Chondrocyte (in vitro differentiated cells): ENCODE measurements at places on chromosomes 7 and 10.

GRCh38 chr10:129207297-129207696, 259.7 kb upstream of the MGMT start:
- DNase-seq = no peak

GRCh38 chr10:94308866-94309265, 53.9 kb downstream of the NOC3L start:
- no peak for DNase-seq

DNA sequence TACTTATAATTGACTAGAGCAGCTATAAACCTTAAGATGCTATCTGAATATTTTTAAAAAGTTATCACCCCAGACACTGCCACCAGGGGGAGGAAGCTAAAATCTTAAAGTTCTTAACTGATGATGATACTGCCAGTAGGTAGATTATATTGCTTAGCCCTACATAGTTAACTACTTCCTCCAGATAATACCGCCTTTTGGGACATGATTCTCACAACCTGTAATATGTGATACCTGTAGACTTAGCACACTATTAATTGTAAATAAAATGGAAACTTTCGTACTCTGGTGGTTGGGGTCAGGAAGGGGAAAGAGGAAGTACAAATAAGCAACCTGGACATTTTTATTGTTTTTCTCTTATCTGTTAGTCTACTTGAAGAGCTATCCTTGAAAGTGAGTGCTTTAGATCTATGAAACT, 268.9 kb downstream of the ADK start:
- DNase-seq = no peak

DNA sequence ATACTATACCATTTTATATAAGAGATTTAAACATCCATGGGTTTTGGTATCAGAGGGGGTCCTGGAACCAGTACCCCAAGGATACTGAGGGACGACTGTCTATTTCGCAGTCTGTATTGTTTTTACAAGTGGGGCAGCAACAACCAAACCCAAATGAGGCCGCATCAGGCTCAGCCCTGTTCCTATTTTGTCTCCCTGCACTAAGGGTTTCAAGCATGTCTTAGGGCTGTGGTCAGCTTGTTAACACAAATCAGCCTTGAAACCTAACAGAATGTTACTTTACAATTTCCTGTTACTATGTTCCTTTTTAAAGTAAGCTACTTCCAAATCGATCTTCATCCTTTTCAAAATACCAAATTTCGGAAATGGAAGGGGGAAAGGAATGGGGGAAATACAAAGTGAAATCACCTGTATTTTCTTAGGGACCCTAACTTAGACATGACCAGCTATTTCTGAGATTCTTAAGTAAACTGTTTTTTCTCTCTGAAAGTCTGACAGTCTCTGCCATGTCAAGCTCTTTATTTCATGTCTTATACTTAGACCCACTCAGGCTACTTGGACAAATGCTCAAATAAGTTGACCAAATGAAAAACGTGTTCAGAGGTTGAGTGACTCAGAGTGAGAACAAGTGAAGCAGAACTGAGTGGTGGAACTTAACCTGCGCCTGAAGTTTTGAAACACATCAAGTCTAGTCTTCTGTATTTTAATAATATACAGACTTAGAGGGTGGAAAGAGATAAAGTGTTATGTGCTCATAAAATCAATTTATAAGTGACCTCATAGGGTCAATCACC, 75.8 kb downstream of the C1GALT1 start:
- DNase-seq = no peak

DNA sequence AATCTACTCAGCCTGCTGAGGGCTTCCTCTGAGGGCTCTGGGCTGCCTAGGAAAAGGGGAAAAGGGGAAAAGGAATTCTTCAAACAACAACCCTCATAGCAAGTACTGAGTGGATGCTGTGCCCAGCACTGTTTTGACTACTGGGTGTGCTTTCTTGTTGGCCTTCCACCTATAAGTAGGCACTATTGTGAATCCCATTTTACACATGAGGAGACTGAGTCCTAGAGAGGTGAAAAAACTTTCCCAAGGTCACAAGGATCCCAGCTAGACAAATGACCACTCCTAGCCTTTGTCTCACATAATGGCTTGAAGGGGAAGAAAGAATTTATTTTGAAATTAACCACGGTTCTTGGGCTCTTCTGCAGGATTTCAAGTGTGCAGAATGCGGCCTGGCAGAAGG, 17.1 kb downstream of the FGF8 start:
- no peak for DNase-seq

DNA sequence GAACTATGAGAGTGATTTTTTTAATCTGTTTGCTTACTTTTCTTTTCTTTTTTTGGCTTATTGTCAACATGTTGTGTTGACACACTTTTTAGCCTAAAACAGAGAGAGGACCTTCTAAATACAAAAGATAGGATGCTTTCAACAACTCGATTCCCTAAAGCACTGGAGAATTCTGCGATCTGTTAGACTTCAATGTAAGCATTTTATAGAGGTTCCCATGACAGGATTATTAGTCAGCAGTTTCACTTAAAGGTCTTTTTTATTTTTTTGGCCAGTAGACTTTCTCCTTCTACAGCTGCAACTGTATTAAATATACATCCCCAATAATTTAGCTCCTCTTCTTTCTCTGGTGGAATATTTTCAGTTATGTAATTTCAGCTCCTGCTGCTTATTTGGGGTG, 12.7 kb upstream of the NRP1 start:
- DNase-seq = no peak

GRCh38 chr7:121385056-121385799, 10.9 kb downstream of the FAM3C start:
- no peak for DNase-seq

- no peak for DNase-seq
Observed at GRCh38 chr7:70472601-70473237, 659.2 kb upstream of the GALNT17 start.

GRCh38 chr10:19918794-19919193, 102.6 kb downstream of the PLXDC2 start:
- DNase-seq = no peak

DNA sequence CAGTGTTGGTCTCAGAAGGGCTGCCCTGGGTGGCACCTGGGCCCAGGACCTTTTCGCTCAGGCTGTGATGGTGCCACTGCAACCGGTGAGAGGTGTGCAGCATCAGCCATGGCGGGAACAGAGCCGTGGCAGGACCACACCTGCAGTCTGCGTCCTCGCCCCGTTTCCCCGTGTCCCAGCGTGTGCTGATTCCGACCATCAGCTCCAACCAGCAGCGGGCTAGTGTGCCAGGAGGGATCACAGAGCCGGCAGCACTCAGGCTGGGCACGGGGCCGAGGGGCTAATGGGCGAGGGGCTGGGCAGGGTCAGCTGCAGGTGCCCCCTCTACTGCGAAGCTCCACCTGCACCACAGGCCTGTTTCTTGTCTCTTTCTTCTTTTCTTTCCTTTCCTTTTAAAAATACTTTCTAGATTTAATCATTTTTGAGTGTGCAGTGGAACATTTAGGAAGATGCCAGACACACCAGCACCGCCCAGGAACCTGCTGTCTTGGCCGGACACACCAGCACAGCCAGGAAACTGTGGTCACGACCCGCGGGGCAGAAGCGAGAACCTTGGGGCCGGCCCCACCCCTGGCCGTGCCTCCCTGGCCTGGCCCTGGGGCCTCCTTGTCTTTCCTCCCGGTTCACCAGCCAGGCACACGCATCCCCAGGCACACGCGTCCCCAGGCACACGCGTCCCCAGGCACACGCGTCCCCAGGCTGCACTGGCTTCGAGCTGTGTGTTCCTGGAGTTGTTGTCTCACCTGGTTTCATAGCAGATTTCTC, 34.6 kb downstream of the ADGRA1 start:
- peak; percentile 70 for DNase-seq

- DNase-seq = no peak
Observed at GRCh38 chr10:111297351-111297848, 220.6 kb downstream of the ADRA2A start.

GRCh38 chr7:28086198-28086597, 94.4 kb downstream of the JAZF1 start:
- no peak for DNase-seq

DNA sequence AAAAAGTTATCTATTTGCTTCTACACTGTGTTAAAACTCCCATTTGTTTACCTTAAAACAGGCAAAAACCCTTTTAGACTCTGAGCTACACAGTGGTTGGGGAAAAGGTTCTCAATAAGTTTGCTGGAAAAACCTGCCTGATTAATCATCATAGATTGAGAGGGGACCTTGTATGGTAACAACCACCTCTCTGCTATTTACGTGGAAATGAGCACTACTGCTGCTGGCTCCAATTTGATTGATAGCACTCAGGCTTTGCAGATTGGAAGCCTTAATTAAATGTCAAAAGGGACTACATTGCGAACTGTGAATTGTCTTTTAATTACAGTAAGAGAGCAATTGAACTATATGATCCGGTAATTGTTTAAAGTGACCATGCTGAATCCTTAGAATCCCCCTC, 119.0 kb upstream of the IMMP2L start:
- no peak for DNase-seq

DNA sequence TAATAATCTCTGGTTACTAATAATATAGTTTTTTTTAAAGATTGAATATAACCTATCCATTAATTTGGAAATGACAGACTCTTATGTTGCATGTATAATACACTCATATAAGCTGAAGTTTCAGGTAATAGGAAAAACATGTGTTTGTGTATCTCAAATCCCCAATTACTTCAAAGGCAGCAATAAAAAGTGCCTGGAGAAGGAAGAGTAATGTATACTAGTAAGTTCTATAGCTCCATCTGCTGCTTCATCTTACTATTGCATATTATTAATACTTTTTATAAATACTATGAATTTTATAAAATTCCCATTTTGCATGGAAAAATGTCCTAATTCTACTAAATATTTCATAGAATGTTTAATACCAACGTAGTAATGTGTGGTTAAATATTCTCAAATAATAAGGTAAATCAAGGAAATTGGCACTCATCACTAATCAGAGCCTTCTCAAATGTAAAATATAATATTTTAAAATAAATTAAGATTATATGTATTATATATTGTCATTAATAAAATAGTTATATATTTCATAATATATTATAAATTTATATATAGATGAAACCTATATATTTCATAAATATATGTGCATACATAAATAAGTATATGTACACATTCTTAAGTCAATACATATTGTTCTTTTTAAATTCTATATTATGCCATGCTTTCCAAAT, 311.9 kb downstream of the HGF start:
- no peak for DNase-seq

DNA sequence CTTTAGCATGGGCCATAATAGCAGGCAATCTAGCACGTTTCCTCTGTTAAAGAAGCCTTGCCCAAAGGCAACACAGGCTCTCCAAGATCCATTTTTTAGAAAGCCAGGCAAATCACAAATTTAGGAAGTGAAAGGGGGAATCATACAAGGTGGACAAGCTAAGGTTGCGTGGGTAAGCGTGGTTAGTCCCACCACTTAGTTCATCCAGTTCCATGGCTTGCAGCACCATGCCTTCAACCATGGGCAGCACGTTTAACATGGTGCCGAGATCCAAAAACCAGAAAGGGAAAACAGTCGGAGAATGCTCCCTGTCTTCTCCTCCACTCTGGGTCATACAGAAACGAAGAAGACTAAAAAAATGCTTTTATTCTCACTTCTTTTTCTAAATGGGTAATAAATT, 234.4 kb upstream of the IMMP2L start:
- DNase-seq = no peak

DNA sequence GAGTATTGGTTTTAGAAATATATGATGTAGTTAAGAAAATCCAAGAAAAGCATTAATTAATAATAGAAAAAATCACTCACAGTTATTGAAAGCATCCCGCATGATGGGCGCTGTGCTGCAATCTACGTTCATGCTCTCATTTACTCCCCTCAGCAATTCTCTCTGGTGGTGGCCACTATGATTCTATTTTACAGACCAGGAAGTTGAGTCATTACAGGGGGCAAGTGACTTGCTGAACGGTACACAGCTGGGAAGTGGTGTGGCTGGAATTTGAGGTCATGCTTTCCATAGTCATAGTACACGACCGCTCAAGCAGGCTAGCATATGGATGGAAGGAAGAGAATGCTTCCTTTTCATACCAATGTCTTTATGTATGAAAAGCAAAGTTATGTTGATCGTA, 117.4 kb downstream of the TES start:
- DNase-seq = no peak

GRCh38 chr10:14749070-14749809, 25.5 kb downstream of the FAM107B start:
- no peak for DNase-seq

- peak; percentile 55 for DNase-seq
Observed at GRCh38 chr7:122307228-122307621, 2.7 kb upstream of the FEZF1 start.

DNA sequence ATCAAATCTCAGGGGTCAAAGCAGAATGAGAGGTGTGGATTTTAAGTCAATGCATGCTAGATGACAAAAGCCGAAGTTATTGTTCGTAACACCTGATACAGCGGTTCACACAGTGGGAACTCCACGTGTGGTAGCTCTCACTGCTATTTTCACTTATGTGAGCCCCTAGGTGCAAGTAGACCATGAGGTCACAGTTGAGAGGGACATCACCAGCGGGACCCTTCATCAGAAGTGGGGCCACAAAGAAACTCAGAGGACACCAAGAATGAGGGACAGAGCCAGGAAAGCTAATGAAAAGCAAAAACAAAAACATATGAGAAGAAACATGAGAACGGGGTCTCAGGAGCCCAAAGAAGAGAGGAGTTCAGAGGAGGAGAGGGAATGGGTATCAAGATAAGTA, 63.5 kb downstream of the ADAM12 start:
- DNase-seq = no peak

DNA sequence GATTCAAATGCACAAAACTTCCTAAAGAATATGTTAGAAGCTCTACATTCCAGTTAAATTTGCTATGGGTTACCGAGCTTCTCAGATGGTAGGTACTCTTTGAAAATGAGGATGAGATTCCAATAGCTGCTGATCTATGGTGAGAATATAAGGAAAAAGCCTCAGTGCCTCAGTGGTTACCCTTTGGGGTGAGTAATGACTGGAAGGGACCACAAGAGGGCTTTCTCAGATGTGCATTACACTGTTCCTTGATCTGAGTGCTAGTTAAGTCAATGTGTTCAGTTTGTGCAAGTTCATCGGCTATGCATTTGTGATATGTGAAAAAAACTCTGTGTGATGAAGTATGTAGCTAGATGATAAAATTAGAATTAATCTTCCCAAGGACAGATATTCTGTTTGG, 3.5 kb downstream of the NRCAM start:
- no peak for DNase-seq
